ENCODE measurements at places on chromosomes 6 and 20.

- no peak for DNase-seq
Observed at GRCh38 chr6:42315991-42316970, 98.6 kb upstream of the MRPS10 start.

DNA sequence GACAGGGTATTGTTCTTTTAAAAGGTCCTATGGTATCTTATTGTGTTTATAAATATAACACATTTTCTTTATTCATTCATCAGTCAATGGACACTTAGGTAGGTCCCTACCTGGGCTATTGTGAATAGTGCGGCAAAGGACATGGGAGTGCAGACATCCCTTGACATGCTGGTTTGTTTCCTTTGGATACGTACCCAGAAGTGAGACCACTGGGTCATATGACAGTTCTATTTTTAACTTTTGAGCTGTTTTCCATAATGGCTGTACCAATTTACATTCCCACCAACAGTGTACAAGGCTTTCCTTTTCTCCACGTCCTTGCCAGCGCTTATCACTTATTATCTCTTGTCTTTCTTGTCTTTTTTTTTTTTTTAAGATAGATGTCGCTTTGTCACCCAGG lies 627.5 kb downstream of the PRKN start:
- DNase-seq: no peak

DNA sequence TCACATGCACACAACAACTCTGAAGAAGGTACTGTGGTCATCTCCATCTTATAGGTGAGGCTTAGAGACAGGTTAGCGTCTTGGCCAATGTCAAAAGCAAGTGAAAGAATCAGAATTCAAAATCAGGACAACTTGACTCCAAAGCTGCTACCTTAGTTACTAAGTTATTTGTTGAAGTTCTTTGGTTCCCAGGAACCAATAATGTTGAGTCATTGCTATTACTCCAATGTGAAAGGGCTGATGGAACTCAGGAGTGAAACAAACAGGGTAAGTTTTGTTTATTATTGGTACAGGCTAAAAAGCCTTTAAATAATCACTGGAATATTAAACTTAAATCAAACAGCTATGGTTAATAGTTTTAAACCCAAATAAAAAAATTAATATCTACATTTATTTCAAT lies 111.1 kb downstream of the PDSS2 start:
- DNase-seq: no peak

DNA sequence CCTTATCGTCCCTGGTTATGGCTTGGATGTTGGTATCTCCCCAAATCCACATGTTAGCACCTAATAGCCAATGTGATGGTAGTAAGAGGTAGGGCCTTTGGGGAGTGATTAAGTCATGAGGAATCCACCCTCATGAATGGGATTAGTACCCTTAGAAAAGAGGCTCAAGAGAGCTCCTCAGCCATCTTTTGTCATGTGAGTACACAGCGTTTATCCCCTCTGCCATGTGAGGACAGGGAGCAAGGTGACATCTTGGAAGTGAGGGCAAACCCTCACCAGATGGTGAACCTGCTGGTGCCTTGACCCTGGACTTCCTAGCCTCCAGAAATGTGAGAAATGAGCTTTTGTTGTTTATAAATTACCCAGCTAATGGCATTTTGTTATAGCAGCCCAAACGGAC lies 16.1 kb upstream of the SIRPB2 start:
- no peak for DNase-seq

GRCh38 chr20:57199656-57200405 lies 66.6 kb downstream of the BMP7 start:
- DNase-seq: no peak

- peak; percentile 70 for DNase-seq
Observed at GRCh38 chr20:36836591-36837269, 39.2 kb upstream of the TLDC2 start.

DNA sequence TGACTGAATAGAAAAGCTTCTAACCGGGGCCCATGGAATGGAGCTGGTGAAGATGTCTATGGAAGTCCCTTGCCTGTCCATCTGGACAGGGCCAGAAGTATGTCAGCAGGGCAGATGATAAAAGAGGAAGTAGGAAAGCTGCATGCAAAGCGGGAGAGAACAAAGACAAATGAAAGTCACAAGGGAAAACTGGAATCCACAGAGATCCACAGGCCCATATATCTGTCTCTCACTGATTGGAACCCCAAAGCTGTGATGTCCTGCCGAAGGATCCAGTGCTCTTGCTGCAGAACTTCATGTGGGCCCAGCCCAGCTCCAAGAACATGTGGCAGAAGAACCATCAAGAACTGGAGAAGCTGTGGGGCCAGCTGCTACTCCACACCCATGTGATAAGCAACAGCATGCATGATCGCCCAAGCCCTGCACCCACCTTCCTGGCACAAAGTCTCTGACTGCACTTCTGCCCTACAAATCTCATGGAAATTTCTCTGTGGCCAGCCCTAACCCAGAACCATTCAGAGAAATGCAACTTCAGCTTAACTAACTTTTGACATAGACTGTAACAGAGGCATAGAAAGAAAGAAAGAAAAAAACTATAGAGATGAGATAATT lies 716.0 kb downstream of the KIF16B start:
- DNase-seq: no peak

- no peak for DNase-seq
Observed at GRCh38 chr6:170208182-170208601, 82.7 kb downstream of the DLL1 start.
